GM23248 (cell line): ENCODE measurements at places on chromosomes 5 and 9. TPM values are rescaled to one million over a fixed set of nuclear protein-coding genes. Genes with fewer than 3 reads are reported as not detected.

The SPATA31D1 gene
- total RNA-seq, result not detected in 2 replicates

The SEMA5A gene
- total RNA-seq, result 38.2 and 40.1 TPM in 2 replicates

The SCGB3A2 gene
- total RNA-seq, result not detected in 2 replicates

The GRXCR2 gene
- not detected in 2 replicates for total RNA-seq

The NEUROG1 gene
- total RNA-seq, result not detected in 2 replicates

GRCh38 chr5:169609716-169610115 is 26.1 kb downstream of the SPDL1 start:
- peaks cover 14% of the 10 kb centered on the region for H3K36me3 ChIP-seq
- H3K27me3 ChIP-seq, result no peaks in the 10 kb centered on the region
- H3K27ac ChIP-seq, result no peak overlapping the region
- no peak for DNase-seq

DNA sequence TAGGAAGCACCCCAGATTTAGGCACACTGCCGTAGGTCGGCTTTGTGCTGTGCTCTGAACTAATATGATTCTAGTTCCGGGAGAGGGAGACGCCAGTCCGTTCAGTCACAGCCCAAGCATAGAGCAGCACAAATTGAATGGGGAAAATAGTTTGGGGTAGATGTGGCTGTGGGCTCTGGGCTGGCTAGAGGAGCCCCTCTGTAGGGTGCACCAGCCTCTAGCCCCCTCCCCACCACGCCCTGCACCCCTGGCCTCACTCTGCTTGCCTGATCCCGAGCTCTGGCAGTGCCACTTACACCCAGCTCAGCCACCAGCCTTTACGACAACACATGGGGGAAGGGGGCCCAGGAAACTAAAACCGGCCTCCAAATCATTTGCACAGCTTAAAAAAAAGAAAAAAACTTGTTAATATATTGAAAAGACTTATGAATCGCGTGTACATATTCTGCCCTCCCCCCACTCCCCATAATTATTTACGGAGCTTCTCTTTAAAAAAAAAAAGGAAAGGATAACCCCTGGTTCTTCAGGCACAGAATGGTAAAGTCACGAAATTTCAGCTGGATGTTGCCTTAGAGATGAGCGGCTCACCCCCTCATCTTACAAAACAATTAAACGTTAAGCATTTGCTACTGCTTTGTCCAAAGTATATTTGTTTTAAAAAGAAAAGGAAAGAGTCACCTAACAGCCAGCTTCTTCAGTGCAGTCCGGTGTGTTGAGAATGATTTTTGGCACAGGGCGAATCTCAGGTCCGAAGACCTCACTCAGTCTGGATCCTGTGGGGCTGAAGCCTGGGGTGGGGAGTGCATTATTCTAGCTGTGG is 3.5 kb downstream of the LMX1B start:
- no peak overlapping the region for H3K27ac ChIP-seq
- peaks cover 48% of the 10 kb centered on the region for H3K27me3 ChIP-seq
- H3K4me1 ChIP-seq, result no peaks in the 10 kb centered on the region
- no peak for DNase-seq
- no peaks in the 10 kb centered on the region for H3K36me3 ChIP-seq
- H3K4me3 ChIP-seq, result no peak overlapping the region

DNA sequence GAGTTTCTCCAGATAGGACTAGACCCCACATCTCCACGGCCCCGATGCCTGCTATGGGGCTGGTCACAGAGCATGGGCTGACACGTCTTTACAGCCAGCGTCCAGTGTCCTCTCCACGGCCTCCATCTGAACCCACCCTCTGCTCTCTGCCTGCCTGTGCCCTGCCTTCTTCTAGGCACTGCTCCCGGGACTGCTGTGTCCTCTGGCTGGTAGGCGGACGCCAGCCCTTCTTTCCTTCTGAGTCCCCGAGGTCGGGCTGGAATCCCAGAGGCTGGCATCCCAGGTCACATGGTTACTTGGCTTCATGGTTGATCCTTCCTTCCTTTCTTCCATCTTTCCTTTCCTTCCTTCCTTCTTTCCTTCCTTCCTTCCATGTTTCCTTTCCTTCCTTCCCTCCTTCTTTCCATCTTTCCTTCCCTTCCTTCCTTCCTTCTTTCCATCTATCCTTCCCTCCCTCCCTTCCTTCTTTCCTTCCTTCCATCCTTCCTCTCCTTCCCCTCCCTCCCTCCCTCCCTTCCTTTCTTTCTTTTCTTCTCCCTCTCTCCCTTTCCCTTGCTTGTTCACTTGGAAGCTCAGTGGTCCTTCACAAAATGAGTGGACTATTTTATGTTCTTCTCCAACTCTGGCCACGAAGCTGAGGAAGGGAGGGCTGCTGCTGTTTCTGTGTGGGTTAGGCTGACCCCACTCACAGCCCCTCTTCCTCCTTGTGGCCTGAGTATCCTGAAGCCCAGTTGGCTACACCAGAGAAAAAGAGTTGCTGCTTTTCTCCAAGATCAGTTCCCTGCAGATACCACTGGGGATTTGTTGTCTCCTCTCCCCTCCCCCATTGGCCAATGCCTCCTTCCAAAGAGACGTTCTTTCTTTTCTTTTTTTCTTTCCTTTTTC is 66.8 kb upstream of the NEURL1B start:
- H3K36me3 ChIP-seq, result no peaks in the 10 kb centered on the region
- no peak overlapping the region for H3K27ac ChIP-seq
- no peak overlapping the region for H3K4me3 ChIP-seq
- DNase-seq, result no peak
- no peaks in the 10 kb centered on the region for H3K4me1 ChIP-seq

- H3K4me3 ChIP-seq, result no peak overlapping the region
- H3K36me3 ChIP-seq, result no peaks in the 10 kb centered on the region
Observed at GRCh38 chr5:96816411-96816939, 8.7 kb upstream of the ERAP1 start.

DNA sequence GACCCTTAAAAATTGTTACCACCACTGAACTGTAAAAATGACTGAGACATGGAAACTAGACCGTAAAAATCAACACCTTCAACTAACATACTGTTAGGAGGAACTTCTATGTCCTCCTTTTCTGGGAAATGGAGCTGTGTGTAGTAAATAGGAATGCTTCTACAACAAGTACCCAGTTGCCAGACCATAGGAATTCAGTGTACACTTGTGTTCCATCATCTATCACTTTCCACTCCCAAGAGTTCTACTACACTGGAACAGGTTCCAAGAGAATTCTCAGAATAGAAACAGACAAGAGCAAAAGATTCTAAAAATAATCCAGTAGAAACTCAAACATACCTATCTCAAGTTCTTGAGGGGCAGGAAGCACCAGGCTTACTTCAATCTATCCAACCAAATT is 23.6 kb downstream of the UBAP2 start:
- no peak overlapping the region for H3K4me3 ChIP-seq
- no peaks in the 10 kb centered on the region for H3K27me3 ChIP-seq
- H3K36me3 ChIP-seq, result no peaks in the 10 kb centered on the region
- peak; percentile 7 for DNase-seq

DNA sequence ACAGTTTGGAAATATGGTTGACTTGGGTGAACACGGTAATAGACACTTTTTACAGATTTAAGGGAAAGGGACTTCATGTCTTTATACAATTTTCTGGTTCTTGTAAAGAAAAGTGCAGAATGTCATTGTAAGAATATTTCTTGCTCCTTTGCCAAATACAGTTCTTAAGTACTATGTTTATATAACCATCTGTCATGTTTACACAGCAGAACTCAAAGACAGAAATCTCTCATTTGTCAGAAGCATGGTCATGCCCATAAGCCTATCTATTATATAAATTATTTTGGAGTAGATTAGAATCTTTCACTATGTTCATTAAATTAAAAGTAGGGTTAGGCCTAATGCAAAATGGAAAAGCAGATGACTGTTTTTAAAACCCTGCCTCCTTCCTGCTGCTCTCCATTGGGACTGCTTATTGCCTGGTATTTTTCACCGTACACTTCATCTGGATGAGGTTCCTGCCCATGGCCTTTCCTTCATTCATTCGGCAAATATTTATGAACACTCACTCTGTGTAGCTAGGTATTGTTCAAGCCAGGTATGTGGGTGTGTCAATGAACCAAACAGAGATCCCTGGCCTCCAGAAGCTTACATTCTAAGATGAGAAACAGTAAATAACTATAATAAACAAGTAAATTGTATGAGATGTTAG is 558.1 kb downstream of the NR2F1-AS1 start:
- no peak overlapping the region for H3K4me3 ChIP-seq
- H3K36me3 ChIP-seq, result no peaks in the 10 kb centered on the region
- peaks cover 8% of the 10 kb centered on the region for H3K4me1 ChIP-seq

GRCh38 chr9:7707934-7708333 is 91.6 kb downstream of the DMAC1 start:
- no peaks in the 10 kb centered on the region for H3K4me1 ChIP-seq
- H3K4me3 ChIP-seq, result no peak overlapping the region
- H3K27me3 ChIP-seq, result no peaks in the 10 kb centered on the region; the same call in 1 of the 2 replicates
- no peaks in the 10 kb centered on the region for H3K36me3 ChIP-seq
- no peak for DNase-seq
- no peak overlapping the region for H3K27ac ChIP-seq

- no peak overlapping the region for H3K4me3 ChIP-seq
- H3K36me3 ChIP-seq, result no peaks in the 10 kb centered on the region
- H3K27me3 ChIP-seq, result peaks cover 12% of the 10 kb centered on the region; the same call in 1 of the 2 replicates
- no peak overlapping the region for H3K27ac ChIP-seq
- H3K4me1 ChIP-seq, result no peaks in the 10 kb centered on the region
Observed at GRCh38 chr5:135738564-135738875, 95.9 kb upstream of the SLC25A48 start.
